ENCODE measurements at places on chromosomes 3 and 15. TPM values are rescaled to one million over a fixed set of nuclear protein-coding genes. Genes with fewer than 3 reads are reported as not detected.

Gene DTX3L
- 17.1 TPM for total RNA-seq

Gene SLC2A2
- total RNA-seq = not detected

DNA sequence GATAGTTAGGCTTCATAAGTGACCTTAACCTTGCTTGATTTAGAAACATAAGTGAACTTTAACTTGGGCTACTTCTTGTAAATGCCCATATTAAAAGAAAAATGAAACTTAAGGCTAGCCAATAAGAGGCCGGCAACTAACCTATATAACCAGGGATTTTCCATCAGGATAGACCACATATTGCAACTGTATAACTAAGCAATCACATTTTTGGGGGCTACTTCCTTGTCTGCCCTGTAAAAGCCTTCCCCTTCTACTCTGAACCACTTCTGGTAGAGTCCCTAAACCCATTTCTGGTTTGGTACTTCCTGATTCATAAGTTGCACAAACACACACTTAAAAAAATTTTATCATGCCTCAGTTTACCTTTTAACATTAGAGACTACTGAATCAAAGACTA is 150.9 kb upstream of the UBE2E2 start:
- no peak overlapping the region for H3K27ac ChIP-seq
- no peaks in the 10 kb centered on the region for H3K36me3 ChIP-seq
- no peak overlapping the region for H3K4me3 ChIP-seq
- no peaks in the 10 kb centered on the region for H3K27me3 ChIP-seq
- no peaks in the 10 kb centered on the region for H3K4me1 ChIP-seq

DNA sequence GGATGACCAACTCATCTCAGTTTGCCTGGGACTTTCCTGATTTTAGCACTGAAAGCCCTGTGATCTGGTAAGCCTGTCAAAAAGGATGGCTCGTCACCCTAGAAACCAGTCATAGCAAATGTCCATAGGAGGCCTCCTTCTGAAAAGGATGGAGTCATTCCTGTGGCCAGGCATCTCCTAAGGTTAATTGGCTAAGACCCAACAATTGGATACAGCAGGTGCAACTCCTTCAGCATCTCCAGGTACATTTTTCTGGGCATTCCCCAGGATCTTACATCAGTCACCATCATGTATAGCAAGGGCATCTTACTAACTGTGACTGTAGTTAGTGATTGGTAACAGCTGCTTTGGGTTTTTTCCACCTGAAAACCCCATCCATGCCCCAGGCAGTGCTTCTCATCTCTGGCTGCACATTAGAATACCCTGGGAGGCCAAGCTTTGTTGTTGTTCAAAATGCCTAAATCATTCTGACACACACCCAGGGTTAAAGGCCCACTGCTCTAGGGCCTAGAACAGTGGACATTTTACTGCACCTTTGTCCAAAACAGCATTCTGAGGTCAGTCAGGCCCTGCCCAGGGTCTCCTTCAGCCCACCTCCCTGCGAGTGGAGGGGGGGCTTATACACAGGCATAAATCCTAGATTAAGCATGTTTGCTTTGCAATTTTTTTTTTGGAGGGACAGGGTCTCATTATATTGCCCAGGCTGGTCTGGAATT is 28.3 kb upstream of the GALNT15 start:
- H3K4me3 ChIP-seq = no peak overlapping the region
- DNase-seq = no peak
- no peaks in the 10 kb centered on the region for H3K27me3 ChIP-seq
- H3K27ac ChIP-seq = no peak overlapping the region
- no peaks in the 10 kb centered on the region for H3K36me3 ChIP-seq

DNA sequence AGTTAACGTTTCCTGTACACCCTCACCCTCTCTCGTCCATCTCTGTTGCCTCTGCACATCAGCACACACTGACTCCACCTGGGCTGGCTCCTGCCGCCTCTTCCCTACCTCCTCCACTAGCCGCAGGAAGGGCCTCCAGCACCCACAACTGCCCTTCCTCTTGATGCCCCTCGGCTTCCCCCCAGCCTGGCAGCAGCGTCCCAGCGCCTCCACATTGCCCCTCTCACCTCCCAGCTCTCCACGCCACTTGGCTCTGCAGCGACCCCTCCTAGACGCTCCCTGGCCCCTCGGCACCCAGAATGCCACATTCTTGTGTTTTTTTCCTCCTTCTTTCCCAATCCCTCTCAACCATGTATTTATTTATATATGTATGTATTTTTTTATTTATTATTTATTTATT is 73.6 kb downstream of the ST8SIA2 start:
- H3K4me3 ChIP-seq = no peak overlapping the region
- no peak overlapping the region for H3K27ac ChIP-seq
- no peak for DNase-seq
- no peaks in the 10 kb centered on the region for H3K36me3 ChIP-seq

DNA sequence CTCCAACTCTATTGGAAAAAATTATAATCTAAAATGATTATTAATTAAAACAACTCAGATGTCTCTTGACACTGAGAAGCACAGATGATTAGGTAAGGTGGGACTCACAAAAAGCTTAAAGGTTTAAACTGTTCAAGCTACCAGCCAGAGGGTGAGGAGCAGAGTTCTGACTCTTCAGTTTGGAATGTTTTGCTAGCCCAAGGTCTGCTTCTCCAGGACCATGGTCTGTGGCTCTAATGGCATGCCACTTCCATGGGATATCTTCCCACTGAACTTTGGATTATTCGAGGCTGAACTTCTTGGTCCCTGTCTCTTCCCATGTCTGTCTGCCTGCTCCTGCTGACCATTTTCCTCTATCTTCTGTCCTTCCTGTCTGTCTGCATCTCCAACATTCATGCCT is 49.2 kb downstream of the CACNA2D3 start:
- H3K4me1 ChIP-seq = no peaks in the 10 kb centered on the region
- no peaks in the 10 kb centered on the region for H3K27me3 ChIP-seq

GRCh38 chr3:171199473-171199829 is 172.9 kb upstream of the SLC2A2 start:
- H3K27me3 ChIP-seq = no peaks in the 10 kb centered on the region
- no peak for DNase-seq
- no peak overlapping the region for H3K27ac ChIP-seq
- H3K36me3 ChIP-seq = no peaks in the 10 kb centered on the region
- H3K4me1 ChIP-seq = no peaks in the 10 kb centered on the region
- no peak overlapping the region for H3K4me3 ChIP-seq

DNA sequence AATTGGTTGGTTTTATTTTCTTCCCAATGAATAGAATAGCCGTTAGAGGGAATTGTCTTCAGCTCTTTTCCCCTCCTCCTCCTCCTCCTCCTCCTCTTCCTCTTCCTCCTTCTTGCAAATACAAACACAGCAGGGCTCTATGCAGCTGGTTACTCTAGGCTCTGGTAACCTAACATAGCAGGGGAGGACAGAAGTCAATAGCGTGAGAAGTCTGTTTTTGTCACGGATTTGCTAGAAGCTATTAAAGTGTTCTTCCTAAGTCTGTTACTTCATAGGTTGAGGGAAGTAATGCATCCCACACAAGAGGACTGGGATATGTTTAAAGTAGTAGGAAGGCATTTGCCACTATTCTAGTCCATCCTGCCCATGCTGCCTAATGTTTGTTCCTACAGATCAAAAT is 374.7 kb upstream of the TPRG1 start:
- H3K27me3 ChIP-seq = no peaks in the 10 kb centered on the region
- H3K4me3 ChIP-seq = no peak overlapping the region
- H3K36me3 ChIP-seq = no peaks in the 10 kb centered on the region
- H3K27ac ChIP-seq = no peak overlapping the region
- DNase-seq = no peak

- no peak overlapping the region for H3K27ac ChIP-seq
- no peaks in the 10 kb centered on the region for H3K27me3 ChIP-seq
- H3K4me3 ChIP-seq = no peak overlapping the region
- DNase-seq = no peak
- no peaks in the 10 kb centered on the region for H3K36me3 ChIP-seq
These were observed 63.0 kb upstream of the TAMM41 start for GRCh38 chr3:11909726-11910125.

Gene BNC1
- total RNA-seq = not detected

Gene HIGD1A
- total RNA-seq = 204 TPM

Gene MINAR1
- total RNA-seq = 0.60 TPM

Gene EFHB
- total RNA-seq = 4.4 TPM

Gene DUOXA2
- total RNA-seq = not detected

DNA sequence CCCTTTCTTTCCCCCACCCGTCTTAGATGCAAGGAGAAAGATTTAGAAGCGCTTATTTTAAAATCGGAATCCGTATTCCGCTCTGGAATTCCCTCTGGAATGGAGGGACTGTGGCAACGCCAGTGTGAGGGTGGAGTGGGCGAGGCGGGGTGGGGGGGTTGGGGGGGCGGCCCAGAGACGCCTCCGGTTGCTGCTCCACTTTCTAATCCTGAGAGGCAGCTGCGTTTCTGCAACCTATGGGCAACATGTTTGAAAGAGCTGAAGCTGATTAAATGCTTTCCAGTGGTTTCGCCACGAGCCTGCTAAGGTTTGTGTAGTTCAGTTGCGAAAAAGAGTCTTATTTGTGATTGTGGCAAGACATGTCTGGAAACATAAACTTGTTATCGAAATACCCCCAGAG is at the start of gene CCK:
Gene CCK, minus strand, starts transcription at position 101 of the 400 bp plus-strand sequence. CDS start 2,555 bp downstream, outside the sequence.
- H3K4me3 ChIP-seq = no peak within 1 kb of the TSS
- DNase-seq = no peak
- no peak within 1 kb of the TSS for H3K27ac ChIP-seq
- peaks cover 2% of the 10 kb centered on the region for H3K27me3 ChIP-seq
- no peaks in the 10 kb centered on the region for H3K36me3 ChIP-seq

DNA sequence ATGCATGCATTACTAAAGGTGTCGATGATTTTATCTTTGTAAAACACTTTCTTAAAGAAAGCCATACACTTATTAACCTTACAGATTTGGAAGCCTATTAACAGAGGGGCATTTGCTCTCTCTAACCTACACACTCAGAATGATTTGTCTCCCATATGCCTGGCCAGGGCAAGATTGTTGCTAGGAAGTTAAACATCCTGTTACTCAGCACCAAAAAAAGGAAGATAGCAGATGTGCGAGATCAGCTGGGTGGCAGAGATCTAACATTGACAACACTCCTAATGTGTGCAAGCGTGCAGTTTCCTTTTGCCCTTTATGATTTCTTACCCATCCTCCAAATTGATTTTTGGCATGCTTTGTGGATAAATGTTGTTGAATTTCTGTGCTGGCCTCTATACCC is 73.9 kb upstream of the TMEM108 start:
- H3K36me3 ChIP-seq = no peaks in the 10 kb centered on the region
- no peaks in the 10 kb centered on the region for H3K4me1 ChIP-seq
- no peak for DNase-seq

GRCh38 chr3:156782921-156783320 is 43.2 kb upstream of the LEKR1 start:
- DNase-seq = no peak
- no peak overlapping the region for H3K27ac ChIP-seq
- no peaks in the 10 kb centered on the region for H3K36me3 ChIP-seq
- H3K27me3 ChIP-seq = no peaks in the 10 kb centered on the region
- H3K4me3 ChIP-seq = no peak overlapping the region

DNA sequence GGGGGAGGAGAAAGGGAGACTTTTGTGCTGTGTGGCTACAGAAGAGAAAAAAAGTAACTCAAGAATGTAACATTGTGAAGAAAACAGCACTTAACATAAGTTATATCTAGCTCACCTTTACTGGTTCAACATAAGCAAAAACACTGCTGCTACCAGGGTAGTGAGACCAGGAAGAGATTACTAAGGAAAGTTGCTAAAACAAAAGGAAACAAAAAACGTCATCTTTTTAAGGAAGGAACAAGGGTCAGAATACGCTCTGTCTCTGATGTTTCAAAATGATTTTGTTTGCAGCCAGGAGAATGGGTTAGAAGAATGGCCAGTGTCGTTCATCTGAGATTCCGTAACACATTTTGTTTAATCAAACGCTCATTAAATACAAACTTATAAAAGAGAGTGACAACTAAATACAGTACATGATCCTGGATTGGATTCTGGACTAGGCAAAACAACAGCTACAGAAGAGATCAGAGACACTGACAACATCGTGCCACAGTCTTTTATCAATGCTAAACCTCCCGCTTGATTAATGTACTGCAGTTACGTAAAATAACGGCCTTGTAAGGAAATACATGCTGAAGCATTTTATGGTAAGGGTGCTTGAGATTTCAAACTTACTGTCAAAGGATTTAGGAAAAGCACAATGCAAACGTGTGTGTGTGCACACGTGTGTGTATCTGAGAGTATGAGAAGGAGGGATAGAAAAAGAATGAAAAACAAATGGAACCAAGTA is 67.7 kb downstream of the FOXP1 start:
- no peak for DNase-seq
- H3K36me3 ChIP-seq = peaks cover 7% of the 10 kb centered on the region
- no peak overlapping the region for H3K4me3 ChIP-seq
- H3K27me3 ChIP-seq = no peaks in the 10 kb centered on the region
- H3K27ac ChIP-seq = no peak overlapping the region
- peaks cover 7% of the 10 kb centered on the region for H3K4me1 ChIP-seq

- no peaks in the 10 kb centered on the region for H3K4me1 ChIP-seq
- no peak overlapping the region for H3K27ac ChIP-seq
- DNase-seq = no peak
- H3K27me3 ChIP-seq = no peaks in the 10 kb centered on the region
These were observed 20.1 kb upstream of the LDHAL6B start for GRCh38 chr15:59186501-59186900.

Gene FETUB
- not detected for total RNA-seq

Gene DZIP1L
- total RNA-seq = 41.5 TPM

All from tibial nerve (tissue), 4 donors.